ENCODE measurements at places on chromosomes 2 and 18.

DNA sequence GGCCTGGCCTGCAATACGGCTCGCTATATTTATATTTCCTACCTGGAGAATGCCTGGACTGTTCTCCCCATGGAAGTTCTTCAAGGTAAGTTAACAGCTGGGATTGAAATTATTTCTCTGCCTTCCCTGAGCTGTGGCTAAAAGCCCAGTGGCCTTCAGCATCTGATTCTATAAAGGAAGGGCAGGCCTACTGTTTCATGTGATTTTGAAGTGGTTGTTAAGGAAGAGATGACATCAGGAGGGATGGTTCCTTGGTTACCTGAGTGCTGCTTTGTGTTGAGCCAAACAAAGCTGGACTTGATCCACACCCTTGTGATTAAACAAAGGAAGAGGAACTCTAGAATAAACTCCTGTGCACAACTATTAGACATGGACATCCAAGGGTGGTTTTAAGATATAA is 61.6 kb downstream of the MFSD6 start:
- no peak for DNase-seq

GRCh38 chr2:12931186-12931844 is 214.6 kb downstream of the TRIB2 start:
- no peak for DNase-seq

GRCh38 chr2:207334624-207335371 is 169.1 kb upstream of the KLF7 start:
- no peak for DNase-seq

DNA sequence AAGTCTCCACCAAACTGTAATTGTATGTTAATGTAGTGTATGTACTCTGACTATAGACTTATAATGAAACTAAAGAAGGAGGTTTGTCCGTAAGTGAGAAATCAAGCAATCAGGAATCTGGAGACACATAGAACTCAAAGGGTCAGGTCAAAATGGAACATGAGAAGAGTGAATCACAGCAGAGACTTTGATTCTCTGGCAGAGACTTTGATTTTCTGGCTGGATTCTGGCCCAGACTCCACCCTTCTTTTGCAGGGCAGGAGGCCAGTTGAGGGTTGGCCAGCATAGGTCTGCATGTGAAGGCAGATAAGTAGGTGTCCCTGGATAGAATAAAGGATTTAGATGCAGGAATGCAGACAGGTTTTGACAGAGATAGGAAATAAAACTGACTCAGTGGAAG is 11.0 kb upstream of the NCKAP5 start:
- DNase-seq = no peak

DNA sequence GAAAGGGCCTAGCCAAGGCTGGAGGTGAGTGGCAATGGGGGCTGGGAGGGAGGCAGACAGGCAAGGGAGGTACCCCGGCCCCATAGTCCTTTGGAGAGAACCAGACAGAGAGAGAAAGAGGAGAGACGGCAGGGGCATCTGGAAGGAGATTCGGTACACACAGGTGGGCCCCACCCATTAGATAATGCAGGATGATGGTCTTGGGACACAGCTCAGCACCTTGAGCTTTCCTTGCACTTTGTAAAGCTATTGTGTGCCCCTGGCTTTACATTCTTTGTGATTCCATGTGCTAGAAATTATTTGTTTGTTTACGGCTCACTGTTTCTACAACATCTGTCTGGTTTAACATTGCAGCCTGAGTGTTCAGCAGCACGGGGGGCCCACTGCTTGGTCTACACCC is 83.1 kb downstream of the CTAGE1 start:
- DNase-seq = no peak

GRCh38 chr2:88656690-88657089 is 29.4 kb upstream of the EIF2AK3 start:
- no peak for DNase-seq

DNA sequence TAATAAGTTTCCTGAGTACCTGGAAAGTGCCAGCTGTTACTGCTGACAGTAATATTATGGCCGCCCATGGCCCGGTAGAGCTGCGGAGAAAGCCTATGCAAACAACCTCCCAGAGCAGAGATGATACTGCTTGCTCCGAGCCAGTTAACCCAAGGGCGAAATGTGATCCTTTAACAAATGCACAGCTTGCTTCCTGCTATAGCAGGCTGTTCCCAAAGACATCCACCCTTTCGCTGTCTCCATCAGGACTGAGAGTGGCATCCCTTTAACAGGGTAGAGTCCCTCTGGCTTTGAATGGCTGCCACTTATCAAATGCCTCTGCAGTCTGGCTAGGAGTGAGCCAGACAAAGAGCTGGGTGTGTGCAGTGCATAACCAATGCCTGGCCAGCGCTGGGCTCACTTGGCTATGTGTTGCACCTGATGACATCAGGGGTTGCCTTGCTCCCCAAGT is 69.7 kb upstream of the DAPL1 start:
- no peak for DNase-seq

DNA sequence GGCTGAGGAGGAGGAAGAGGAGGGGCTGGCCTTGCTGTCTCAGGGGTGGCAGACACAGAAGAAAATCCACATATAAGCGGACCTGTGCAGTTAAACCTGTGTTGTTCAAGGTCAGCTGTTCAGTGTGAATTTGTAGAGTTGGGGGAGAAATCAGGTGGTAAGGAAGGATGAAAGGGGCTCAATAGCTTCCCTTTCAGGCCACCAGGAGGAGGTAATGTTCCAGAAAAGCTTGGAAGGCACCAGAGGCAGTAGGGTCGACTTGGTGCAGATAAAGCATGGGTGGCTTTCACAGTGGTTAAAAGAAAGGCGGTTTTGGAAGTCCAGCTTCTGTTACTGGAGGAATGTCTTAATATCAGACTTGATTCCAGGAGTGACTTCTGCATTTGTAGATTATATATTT is 167.4 kb downstream of the THSD7B start:
- no peak for DNase-seq

- DNase-seq = no peak
Observed at GRCh38 chr2:112143150-112143549, 5.0 kb downstream of the FBLN7 start.

DNA sequence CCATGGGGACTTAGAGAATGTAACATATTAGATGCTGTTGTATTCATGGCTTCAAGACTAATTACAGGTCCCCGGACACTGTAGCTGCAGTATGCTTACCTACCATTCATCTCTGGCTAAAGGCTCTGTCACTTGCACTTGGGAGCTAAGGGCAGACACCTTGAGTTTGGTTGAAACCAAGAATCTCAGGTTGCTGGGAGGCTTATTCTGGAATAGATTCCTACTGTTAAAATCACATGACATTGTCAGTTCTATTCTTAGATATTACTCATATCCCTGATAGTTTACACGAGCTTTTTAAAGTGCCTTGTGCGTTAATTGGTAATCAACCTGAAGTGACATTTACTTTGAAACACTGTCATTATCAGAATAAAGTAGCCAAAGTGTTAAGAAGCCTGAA is 73.0 kb upstream of the EPB41L5 start:
- DNase-seq = no peak

GRCh38 chr2:4049463-4049862 is 346.1 kb downstream of the DCDC2C start:
- no peak for DNase-seq

- no peak for DNase-seq
Observed at GRCh38 chr18:40006634-40007033, 1948.4 kb upstream of the PIK3C3 start.

GRCh38 chr2:104430359-104430740 is 423.6 kb upstream of the POU3F3 start:
- DNase-seq = no peak

GRCh38 chr18:5930789-5931188 is 35.5 kb upstream of the TMEM200C start:
- DNase-seq = no peak

- no peak for DNase-seq
Observed at GRCh38 chr2:43605079-43605655, 9.3 kb upstream of the THADA start.

- DNase-seq = no peak
Observed at GRCh38 chr18:11458447-11458846, 150.9 kb upstream of the SLC35G4 start.

DNA sequence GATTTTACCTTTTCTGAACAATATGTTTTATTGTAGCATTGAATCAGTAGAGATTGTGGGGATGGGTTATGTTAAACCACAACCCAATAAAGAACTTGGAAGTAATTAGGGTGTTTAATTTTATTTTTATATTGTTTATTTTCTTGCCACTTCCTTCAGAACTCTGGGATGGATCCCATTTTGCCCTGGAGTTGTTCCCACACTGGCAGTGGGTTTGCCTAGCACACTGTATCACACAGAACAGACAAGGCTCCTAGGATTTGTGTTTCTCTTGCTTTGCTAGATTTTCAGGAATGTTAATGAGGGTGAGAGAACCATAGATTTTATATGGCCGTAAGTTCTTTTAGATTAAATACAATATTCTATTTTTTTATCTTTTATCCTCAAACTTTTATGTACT is 59.0 kb downstream of the TANK start:
- DNase-seq = no peak

GRCh38 chr2:97718051-97718882 is 4.9 kb downstream of the ZAP70 start:
- peak; percentile 43 for DNase-seq

- DNase-seq = no peak
Observed at GRCh38 chr2:223095207-223095606, 43.2 kb downstream of the KCNE4 start.

- no peak for DNase-seq
Observed at GRCh38 chr2:26720322-26721114, 28.0 kb downstream of the KCNK3 start.

DNA sequence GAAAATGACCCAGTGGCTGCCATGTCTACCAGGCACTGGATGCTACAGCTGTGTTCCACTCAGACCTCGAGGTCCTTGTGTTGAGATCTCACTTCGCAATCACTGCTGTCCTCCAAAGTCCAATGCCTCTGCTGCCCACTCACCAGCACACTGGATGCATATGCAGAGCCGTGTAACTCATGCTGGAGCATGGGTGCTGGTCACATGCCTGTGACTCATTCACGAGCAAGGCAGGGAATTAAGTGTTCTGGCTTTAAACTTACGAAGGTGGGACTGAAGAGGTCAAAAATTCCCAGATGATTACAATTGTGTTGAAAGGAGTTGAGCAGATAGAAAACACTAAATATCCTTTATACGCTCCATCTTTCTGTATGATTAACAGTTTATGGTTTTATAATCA is 417.5 kb downstream of the NUP35 start:
- DNase-seq = no peak

- DNase-seq = no peak
Observed at GRCh38 chr2:151037434-151037833, 224.2 kb downstream of the RBM43 start.

- DNase-seq = no peak
Observed at GRCh38 chr2:44884231-44884630, 57.3 kb upstream of the SIX3 start.

DNA sequence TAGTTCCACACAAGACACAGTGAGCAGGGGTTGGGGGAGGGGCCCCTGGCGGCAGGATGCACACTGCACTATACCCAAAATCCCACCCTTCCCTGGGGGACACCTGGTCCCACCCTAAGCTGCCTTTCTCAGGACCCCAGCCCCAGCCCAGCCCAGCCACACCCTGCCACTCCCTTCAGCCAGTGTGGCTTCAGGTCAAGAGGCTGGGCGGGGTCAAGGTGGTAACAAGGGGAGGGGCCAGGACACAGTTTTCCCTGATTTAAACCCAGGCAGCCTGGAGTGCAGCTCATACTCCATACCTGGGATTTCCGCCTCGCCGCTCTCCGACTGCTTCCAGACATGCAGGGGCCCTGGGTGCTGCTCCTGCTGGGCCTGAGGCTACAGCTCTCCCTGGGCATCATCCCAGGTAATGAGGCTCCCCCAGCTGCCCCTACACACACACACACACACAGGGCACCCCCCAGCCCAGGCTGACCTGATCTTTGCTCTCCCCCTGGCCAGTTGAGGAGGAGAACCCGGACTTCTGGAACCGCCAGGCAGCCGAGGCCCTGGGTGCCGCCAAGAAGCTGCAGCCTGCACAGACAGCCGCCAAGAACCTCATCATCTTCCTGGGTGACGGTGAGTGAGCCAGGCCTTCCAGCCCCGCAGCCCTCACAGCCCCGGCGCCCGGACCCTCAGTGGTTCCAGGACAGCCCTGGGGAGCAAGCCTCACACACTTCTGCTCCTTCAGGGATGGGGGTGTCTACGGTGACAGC is at the start of gene ALPG:
TSS of gene ALPG (plus strand) at position 289 of the 755 bp plus-strand sequence. CDS start at position 340, 51 bp downstream.
- no peak for DNase-seq

DNA sequence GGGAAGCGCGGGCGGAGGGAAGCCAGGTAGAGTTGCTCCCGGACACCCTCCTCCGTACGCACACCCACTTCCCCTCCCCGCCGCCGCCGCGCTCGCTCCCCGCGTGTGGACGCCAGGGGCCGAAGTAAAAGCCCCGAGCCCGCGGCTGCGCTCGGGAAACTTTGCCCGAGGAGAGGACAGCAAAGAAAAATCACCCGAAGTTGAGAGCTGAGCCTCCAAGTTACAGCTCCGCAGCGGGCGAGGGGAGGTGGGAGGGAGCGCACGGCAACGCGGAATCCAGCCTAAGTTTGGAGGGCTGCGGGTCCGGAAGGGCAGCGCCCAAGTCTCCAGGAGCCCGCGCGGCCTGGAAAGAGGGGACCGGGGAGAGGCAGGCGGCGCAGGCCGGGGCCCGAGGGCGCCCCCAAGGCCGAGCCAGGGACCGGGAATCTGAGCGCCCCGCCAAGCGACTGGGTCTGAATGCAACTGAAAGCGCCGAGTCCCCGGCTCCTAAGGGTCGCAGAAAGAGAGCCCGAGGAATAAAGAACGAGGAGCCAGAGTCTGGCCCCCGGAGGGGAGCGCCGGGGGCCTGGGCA is 706 bp upstream of the BCL11A start:
- no peak for DNase-seq

GRCh38 chr2:6492573-6492972 is 373.1 kb downstream of the CMPK2 start:
- DNase-seq = no peak

DNA sequence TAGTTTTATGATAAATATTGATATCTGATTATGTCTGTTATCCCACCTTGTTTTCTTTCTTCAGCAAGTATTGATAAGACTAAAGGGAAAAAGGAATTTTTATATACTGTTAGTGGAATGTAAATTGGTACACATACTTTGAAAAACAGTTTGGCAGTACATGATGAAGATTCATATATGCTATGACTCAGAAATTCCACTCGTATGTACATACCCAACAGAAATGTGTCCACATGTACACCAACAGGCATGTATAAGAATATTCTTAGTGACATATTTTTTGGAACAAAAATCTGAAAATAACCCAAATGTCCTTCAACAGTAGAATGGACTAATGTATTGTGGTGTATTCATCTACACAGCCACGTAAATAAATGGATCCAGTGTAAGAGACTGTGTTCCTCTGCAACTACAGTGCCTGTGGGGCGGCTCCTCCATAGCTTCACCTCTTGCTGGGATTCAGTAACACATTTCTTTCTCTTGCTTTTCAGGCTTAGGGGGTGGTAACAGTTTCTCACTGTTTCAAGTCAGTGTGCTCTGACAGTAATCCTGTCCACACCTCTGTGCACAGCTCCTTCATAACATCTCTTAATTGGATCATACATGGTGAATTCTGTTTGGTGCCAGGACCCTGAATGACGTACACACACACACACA is 35.5 kb upstream of the ALMS1 start:
- DNase-seq = no peak

DNA sequence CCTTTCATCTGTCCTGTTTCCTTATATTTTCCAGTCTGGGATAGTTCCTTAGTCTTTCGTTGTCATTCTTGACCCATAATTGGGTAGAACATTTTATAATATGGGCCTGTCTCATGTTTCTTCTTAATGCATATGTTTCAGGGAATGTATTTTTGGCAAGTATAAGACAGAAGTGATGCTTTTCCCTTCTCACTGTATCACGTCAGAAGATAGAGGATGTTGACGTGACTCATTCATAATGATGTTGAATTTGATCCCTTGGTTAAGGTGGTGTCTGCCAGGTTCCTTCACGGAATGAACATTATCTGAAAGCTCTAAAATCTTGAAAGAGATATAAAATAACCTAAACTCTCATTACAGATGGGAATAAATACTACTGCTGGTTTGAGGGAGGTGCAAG is 18.8 kb downstream of the CDH7 start:
- no peak for DNase-seq

All from activated gamma-delta T cell (primary cell).